ENCODE measurements at places on chromosomes 6 and 20.

DNA sequence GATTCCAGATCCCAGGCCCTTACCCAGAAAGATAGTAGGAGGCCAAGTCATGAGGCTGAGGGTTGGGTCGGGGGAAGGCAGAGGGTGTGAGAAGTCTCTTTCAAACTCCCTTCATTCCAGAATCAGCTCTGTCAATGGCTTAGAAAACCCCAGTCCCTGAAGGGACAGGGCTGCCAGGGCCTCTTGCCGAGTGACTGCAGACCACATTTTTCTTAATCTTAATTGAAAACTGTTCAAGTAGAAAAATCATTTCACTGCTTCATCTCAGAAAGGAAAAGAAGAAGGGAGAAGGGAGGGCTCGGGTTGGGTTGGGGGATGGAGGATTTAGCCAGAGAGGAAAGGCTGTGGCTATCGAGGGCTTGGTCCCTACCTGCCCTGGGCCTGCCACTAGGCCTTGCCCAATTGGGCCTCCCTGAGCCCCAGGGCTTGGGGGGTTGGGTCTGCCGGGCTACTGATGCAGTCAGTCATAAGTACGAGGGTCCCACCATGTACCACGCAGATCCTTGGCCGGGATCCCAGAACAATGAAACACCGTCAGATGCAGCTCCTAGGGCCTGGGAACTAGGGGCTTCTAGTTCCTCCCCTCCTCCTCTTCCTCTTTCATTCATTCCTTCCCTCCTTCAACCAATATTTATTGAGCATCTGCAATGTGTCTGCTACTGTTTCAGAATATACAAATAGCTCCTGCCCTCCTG, 44.0 kb upstream of the CTNNBL1 start:
- DNase-seq, result no peak

GRCh38 chr20:49843770-49844380, 31.2 kb downstream of the SLC9A8 start:
- no peak for DNase-seq

GRCh38 chr6:27865850-27866356, 46.3 kb downstream of the OR2B2 start:
- DNase-seq, result no peak

DNA sequence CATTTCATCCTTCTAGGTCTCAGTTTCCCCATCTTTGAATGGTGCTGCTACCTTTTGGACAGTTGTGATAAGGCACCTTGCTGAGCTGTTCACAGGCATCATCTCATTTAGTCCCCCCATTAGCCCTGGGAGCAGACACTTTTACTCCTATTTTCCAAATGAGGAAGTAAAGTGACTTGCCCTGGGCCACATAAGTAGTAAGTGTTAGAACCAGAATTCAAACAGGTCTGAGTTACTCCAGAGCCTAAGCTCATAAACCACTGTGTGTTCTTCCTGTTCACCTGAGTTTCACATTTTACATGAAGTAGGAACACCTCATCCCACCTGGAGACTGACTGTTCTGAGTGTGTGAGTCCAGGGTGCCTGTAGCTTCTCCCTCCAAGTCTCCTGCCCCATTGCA, 43.5 kb upstream of the EPB41L1 start:
- DNase-seq, result no peak

DNA sequence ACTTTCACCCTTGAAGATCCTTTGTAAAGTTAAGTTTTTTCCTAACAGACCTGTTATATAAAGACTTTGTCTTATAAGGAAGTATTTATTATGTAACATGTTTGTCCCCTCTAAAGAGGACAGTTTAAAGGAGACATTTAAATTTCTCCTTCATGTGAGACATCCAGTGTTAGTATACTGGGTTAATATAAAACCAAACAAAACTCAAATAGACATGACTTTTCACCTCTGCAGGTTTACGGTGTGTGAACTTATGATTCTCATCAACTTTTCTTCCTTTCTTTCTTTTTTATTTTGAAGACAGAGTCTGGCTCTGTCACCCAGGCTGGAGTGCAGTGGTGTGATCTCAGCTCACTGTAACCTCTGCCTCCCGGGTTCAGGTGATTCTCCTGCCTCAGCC, 17.4 kb upstream of the MPC1 start:
- no peak for DNase-seq

GRCh38 chr20:10111959-10112250, 77.1 kb downstream of the ANKEF1 start:
- DNase-seq, result no peak

DNA sequence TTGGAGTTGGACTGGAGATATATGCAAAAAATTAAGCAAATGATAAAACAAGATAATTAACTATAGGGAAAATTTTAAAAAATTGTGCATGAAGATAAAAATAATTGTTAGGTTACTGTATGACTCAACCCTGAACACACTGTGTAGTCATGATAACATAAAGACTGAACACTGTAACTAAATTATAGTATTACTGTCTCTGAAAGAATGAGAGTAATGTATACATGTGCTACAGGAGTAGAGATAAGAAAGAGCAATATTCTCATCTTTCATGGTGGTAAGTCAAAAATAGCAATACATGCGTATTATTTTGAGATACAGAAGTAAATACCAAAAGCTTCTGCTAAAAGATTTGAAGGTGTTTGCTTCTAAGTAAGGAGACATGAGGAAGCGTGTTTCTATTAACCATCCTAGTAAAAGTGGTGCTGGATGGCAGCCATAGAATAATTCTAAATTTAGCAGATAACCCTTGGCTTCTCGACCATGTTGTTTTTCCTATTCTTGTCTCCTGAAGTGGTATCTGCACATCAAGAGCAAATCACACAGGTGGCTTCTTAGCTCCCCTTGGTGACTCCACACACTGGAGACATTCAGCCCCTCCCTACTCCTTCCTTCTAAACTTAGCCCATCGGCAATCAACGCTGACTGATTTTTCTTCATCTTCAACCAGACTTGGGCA, 390.6 kb upstream of the PLCB4 start:
- no peak for DNase-seq

All from HEK293T (cell line).